ENCODE measurements at places on chromosomes 6 and 20.

GRCh38 chr6:80938131-80938530 is 814.4 kb downstream of the TENT5A start:
- DNase-seq = no peak

DNA sequence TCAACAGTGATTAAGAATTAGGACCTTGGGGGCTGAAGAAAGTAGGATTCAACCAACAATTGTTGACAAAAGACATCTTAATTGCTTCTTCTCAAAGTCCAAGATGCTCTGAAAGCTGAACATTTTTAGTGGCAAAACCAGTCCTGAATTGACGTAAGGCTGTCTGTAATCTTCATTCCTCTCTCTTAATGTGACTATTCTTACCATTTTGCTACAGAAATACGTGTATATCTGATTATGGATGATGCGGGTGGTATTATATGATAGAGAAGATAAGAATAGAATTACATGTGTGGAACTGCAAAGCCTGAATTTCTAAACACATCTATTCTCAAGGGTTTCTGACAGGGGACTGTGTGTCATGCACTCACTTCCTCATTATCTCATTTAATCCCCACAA is 130.3 kb upstream of the SASH1 start:
- no peak for DNase-seq

DNA sequence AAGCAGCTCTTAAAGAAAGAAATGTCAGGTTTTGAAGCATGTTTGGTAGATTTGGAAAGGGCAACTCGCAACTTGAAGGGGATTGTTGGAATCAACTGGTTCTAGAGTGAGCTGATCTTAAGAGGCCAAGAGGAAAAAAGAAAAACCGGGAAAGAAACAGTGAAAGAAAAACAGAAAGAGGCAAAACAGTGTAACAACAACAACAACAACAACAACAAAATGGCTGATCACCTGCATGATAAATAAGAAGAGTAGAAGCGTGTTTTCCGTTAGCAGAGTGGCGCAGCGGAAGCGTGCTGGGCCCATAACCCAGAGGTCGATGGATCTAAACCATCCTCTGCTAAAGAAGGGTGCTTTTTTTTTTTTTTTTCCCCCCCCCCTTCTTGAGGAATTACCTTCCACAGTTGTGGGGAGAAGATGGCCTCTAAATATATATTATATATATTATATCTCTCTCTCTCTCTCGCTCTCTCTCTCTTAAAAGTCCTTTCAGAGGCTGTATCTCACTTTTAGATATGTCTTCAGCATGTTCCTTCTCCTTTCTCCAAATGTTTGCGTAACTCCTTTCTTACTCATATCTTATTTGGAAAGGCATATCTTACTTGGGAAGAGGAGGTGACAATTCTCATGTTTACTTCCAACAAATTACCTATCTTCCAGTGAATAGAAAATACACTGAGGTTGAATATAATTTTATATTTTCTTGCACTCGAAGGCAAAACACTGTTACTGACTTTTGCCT is 134.4 kb downstream of the OR2B2 start:
- DNase-seq = no peak

DNA sequence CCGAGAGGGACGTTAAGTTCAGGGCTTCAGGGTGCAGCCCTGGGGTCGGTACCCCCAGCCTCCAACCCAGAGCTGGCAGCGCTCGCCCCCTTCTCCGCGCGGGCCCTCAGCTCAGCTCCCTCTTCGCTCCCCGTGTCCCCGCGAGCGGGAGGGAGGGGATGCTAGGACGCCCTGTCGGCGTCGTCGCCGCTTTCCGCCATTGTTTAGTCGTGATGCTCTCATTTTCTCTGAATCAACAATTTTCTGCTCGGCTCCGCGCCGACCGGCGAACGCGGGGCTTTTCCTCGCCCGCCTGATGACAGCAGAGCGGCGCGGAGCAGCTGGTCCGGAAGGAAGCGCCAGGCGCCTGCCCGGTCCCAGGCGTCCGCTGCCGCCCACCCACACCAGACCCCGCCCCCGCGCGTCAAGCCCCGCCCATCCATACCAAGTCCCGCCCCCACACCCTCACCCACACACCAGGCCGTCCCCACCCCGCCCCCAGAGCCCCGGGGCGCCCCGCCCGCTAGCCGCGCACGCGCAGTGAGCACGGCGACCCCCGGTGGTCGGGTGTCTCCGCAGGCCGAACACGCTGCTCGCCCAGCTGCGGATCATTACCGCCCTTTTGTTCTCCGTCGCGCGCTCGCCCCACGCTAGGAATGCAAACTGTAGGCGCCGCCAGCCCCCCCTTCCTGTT is 50.1 kb upstream of the SLC32A1 start:
- peak; percentile 45 for DNase-seq

DNA sequence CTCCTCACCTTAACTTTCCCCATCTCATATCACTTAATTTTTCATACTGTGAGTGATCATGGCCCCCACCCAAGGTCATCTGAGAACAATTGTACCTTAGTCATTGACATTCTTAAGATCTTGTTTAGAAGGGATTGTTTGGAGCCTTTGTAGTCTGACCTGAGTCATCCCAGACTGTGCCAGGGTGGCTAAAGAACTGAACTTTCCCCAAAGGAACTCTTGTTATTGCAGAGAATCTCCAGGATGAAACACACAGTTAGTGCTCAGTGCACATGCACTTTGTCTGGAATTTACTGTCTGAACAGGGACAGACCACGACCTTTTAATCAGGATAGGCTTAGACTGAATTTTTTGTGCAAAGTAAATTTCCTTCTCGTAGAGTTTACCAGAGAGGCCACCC is 112.6 kb upstream of the CCN2 start:
- no peak for DNase-seq

DNA sequence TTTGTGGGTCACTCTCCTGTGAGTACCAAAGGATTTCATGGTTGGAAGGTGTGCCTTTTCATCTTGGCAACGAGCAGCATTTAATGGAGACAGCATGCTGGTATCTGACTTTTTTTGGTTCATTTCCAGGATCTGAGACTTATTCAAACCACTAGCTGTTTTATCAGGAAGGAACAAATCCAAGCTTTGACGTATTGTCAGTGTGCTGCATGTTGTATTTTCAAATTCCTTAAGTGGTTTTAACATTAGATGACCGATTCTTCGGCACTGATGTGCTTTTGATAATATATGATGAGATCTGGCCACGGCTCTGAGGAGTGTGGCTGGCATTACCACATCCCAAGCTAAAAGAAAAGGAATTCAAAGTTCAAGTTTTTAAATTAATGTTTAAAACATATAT is 6.4 kb downstream of the RMND1 start:
- DNase-seq = no peak

DNA sequence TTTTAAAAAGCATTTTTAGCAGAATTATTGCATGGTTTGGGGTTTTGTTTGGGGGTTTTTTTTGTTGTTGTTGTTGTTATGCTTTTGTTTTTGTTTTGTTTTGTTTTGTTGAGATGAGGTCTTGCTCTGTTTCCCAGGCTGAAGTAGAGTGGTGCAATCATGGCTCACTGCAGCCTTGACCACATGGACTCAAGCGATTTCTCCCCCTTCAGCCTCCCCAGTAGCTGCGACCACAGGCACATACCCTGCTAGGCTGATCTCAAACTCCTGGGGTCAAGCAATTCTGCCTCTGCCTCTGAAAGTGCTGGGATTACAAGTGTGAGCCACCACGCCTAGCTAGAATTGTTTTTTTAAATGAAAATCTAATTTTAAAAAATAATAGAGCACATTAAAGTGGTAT is 35.7 kb downstream of the UBR2 start:
- no peak for DNase-seq

- DNase-seq = peak; percentile 52
Observed at GRCh38 chr20:32231847-32232246, 24.2 kb downstream of the POFUT1 start.

DNA sequence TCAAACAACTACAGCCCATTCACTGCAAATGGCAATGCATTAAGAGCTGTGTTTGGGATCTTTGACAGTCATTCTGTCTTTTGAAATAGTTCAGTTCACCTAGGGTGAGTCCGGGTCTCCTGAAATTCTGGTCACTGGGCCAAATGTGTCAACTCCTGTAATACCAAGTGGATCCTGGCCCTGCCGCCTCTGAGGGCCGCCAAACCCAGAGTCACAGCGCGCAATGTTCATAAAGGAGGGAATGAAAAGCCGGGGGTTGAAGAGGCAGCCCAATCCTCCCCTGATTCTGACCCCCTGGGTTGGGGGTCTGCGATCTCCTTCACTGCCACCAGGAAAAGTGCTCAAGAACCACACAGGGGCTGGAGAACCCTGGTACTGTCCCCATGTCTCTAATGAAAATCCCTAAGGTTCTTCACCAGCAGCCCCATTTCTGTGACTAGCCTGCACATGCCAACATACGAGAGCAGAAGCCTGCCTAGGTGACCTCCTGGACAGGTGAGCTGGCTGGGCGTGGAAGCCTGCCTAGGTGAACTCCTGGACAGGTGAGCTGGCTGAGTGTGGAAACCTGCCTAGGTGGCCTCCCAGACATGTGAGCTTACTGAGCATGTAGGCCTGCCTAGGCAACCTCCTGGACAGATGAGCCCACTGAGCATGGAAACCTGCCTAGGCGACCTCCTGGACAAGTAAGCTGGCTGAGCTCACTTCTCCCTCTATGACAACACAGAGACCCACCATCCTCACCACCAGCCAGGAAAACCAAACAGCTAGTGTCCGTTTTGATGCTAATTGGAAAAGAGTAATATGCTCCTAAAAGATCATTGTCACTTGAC is 16.1 kb upstream of the APMAP start:
- no peak for DNase-seq

- DNase-seq = no peak
Observed at GRCh38 chr6:37259191-37259590, 1.2 kb upstream of the TMEM217 start.

GRCh38 chr20:42836339-42836738 is 353.4 kb downstream of the PTPRT start:
- DNase-seq = no peak

- no peak for DNase-seq
Observed at GRCh38 chr20:1240549-1240948, 14.7 kb downstream of the RAD21L1 start.

DNA sequence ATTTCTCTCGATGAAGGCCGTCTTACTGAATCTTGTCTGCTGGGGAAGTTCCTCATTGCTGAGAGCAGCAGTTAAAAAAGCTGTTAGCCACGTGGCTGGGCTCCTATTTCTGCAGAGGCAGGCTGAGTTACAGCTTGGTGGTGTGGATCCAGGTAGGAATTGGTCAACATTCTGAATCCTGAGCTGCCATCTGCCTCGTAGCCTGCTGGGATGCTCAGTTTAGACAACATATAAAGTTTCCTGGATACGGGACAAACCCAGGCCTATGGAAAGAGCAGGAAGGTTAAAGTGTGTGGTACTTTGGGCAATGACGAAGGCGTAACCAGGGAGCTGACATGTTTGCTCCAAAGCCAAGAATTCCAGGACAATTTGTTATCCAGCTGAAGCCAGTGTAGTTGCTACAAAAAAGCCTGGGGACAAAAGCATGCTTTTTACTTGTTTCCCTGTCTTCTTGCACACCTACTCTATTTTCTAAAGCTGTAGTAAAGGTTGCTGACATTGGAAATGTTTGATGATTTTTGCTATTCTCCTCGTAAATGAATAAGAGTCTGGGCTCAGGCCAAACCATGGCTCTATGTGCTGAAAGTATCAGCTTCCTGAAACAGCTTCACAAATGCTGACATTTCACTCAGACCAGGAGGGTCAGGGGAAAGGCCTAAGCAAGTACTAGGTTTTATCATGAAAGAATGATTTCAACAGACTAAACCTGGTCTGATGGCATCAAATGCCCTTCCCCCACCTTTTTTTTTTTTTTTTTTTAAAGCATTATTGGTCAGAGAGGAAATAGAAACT is 12.4 kb upstream of the MYLK2 start:
- DNase-seq = no peak

DNA sequence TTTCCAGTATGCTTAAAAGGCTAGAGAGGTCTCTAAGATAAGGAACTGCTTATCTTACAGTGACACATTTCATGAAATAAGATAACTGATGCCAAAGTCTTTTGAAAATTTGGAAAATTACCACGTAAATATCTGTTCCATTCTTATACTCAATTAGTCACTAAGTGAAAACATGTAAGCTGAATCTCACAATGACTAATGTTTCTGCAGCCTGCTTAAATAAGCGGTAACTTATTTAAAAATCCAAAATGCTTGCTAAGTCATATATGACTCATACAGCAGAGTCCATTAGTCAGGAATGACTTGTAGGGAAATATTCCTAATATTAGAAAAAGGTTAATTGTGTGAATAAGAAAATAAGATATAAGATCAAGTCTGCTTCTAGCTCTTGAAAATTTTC is 27.8 kb upstream of the LGSN start:
- no peak for DNase-seq

DNA sequence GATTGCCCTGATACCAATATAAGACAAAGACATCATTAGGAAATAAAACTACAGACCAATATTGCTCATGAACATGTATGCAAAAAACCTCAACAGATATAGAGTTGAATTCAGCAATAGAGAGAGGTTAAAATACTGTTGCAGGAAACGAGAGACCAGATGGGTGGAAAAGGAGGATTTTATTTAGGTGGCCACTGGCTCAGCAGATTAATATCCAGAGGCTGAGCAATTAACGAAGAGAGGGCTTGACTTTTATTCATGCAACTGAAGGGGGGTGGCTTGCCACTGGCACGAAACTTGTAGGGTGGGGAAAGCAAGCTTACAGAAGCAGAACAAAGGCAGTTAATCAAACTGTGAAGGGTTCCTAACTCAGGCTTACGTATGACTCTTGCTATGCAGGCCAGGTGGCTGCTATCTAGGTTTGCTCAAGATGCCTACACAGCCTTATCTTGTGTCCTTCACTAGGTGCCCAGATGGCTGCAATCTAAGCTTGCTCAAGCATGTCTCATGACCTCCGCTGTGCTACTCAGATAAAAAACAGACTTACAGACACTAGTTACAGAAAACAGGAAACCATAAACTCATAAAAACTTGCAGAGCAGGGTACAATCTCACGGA is 126.4 kb downstream of the MMUT start:
- DNase-seq = no peak

DNA sequence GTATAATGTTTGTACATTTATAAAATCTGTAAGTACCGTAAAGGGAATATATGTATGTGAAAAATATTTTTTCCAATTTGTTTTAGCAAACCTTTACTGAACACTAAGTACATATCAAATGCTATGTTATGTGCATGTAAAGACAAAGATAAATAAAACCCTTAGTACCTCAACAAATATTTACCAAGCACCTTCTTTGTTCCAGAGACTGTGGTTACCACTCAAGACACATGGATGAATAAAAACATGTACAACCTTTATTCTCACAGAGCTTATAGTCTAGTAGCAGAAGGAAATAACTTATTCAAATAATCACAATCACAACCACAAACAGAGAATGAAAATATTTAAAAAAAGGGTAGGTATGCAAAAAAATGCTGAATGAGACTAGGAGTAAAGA is 17.5 kb downstream of the TMX4 start:
- no peak for DNase-seq

DNA sequence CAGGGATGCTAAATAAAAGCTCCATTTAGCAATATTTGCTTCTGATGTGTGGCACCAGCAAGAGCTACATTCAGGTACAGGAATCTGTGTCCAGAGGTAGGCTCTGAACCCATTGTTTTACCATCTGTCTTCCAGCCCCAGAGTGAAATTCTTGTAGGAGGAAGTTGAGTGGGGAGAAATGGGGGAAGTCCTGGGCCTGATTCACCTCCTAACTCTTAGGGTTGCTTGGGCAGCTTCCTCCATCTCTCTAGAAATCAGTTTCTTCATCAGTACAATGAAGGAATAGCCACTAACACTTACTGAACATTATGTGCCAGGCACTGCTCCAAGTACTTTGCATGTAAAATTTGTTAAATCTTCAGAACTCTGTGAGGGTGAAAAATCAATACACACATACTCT is 35.1 kb upstream of the TSPYL1 start:
- DNase-seq = no peak

- peak; percentile 56 for DNase-seq
Observed at GRCh38 chr6:41200296-41200900, 551 bp downstream of the TREML2 start.

- no peak for DNase-seq
Observed at GRCh38 chr6:90663873-90664272, 77.0 kb upstream of the MAP3K7 start.
